Activated T-helper 2 cell treated with anti-CD3 and anti-CD28 coated beads, Interferon-gamma antibody, Interleukin-2, Interleukin-4, amounts not matched to agents 10 μg/mL and 5 μg/mL and 100 μg/mL, durations not matched to agents 14 hours and 24 hours and 36 hours (primary cell): ENCODE measurements at places on chromosomes 2 and 18. TPM values are rescaled to one million over a fixed set of nuclear protein-coding genes. Genes with fewer than 3 reads are reported as not detected.
A peak's percentile ranks its signal among the peaks of the same experiment; 100 is the strongest.

MYO5B gene
- total RNA-seq = not detected in 2 replicates

GRCh38 chr2:65595630-65596029, 163.2 kb upstream of the SPRED2 start:
- H3K27ac ChIP-seq = no peak overlapping the region
- H3K36me3 ChIP-seq = no peaks in the 10 kb centered on the region
- no peak overlapping the region for H3K4me3 ChIP-seq
- peaks cover 17% of the 10 kb centered on the region for H3K27me3 ChIP-seq
- DNase-seq = no peak

DNA sequence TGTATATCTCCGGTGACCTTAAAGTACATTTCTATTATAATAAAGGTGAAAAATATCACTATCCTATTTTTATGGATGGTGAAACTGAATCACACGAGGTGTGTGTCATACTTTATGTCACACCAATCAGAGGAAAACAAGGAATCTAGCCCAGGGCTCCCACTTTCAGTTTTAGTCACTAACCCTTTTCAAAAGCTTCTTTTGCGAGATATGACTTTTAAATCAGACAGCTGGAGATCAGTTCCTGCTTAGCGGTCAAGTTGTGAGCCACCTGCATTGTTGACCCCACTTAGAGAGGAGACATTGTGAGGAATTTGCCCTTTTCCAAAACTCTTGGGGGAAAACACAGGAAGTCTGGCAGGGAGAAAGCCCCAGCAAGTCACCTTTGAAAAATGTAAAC, 70.5 kb downstream of the CPS1 start:
- H3K4me3 ChIP-seq = no peak overlapping the region
- no peaks in the 10 kb centered on the region for H3K27me3 ChIP-seq
- no peaks in the 10 kb centered on the region for H3K4me1 ChIP-seq
- H3K27ac ChIP-seq = no peak overlapping the region

- DNase-seq = no peak
- peaks cover 7% of the 10 kb centered on the region for H3K27me3 ChIP-seq
- no peak overlapping the region for H3K27ac ChIP-seq
Observed at GRCh38 chr2:165253178-165253577, 14.0 kb downstream of the SCN2A start.

COL4A4 gene
- total RNA-seq = not detected in 2 replicates

CEP76 gene
- 14.5 and 17.6 TPM in 2 replicates for total RNA-seq

GRCh38 chr18:49435170-49435569, 25.3 kb downstream of the DYM start:
- H3K27ac ChIP-seq = no peak overlapping the region
- no peaks in the 10 kb centered on the region for H3K27me3 ChIP-seq
- H3K4me3 ChIP-seq = no peak overlapping the region
- no peaks in the 10 kb centered on the region for H3K36me3 ChIP-seq

CD226 gene
- 81.5 and 85.3 TPM in 2 replicates for total RNA-seq

DNA sequence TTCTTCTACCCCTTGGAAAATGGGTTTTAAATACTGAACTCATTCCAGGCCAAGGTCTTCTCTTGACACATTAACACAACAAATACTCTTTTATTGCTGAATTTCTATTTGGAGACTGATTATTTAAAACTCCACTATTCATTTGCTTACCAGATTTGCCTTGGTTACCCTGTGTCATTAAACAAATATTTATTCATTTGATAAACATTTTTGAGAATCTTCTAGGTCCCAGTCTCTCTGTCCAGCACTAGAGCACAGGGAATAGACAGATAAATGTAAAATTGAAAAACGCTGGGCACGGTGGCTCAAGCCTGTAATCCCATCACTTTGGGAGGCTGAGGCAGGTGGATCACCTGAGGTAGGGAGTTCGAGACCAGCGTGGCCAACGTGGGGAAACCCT, 9.8 kb upstream of the MRO start:
- H3K36me3 ChIP-seq = no peaks in the 10 kb centered on the region
- peaks cover 3% of the 10 kb centered on the region for H3K27me3 ChIP-seq
- H3K4me3 ChIP-seq = no peak overlapping the region
- H3K4me1 ChIP-seq = no peaks in the 10 kb centered on the region
- no peak overlapping the region for H3K27ac ChIP-seq

GRCh38 chr18:9724797-9725585, 16.9 kb downstream of the RAB31 start:
- H3K4me1 ChIP-seq = no peaks in the 10 kb centered on the region
- peaks cover 15% of the 10 kb centered on the region for H3K27me3 ChIP-seq
- no peaks in the 10 kb centered on the region for H3K36me3 ChIP-seq
- H3K27ac ChIP-seq = no peak overlapping the region
- DNase-seq = no peak

- H3K27me3 ChIP-seq = peaks cover 11% of the 10 kb centered on the region
- no peaks in the 10 kb centered on the region for H3K36me3 ChIP-seq
- H3K4me1 ChIP-seq = no peaks in the 10 kb centered on the region
- DNase-seq = no peak
Observed at GRCh38 chr2:102051692-102052277, 60.0 kb downstream of the IL1R2 start.

DNA sequence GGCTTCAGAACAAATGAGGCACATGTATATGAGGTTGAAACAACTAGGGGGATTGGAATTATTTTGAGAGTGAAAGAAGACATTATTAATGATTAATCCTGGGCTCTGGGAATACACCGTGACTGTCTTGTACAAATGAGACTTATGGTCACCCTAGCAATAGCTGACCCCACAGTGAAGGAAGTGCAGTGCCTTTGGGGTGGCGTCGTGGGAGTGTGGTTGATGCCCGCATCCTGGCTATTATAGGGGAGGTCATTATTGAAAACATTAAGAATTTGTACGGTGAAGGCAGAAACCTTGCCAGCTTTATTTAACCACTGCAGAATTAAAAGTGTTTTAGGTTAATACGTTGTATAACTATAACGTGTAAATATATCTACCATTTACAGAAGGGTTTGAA, 296.7 kb downstream of the CYRIA start:
- H3K4me1 ChIP-seq = no peaks in the 10 kb centered on the region
- no peak overlapping the region for H3K4me3 ChIP-seq
- no peaks in the 10 kb centered on the region for H3K27me3 ChIP-seq
- no peaks in the 10 kb centered on the region for H3K36me3 ChIP-seq
- no peak for DNase-seq

DNA sequence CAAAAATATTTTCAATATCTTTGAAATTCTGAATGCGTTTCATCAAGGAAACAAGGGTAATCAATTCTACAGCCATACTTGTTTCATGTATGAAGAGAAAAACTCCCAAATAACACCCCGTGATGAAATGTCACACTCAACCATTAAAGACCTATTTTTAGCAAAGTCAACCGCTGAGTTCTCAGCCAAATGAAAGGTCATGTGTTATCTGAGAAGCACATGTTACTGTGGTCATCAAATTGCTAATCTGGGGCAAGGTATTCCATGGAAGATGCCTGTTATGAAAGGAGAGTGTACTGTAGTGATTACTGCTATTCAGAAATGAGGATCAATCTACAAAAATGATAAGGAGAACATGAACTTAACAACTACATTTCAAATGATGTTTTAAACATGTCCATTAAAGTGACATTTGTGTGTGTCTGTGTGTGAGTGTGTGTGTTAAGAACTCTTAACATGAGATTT, 126.7 kb downstream of the BCL2 start:
- H3K27me3 ChIP-seq = no peaks in the 10 kb centered on the region
- peaks cover 39% of the 10 kb centered on the region for H3K4me1 ChIP-seq
- H3K4me3 ChIP-seq = no peak overlapping the region
- DNase-seq = no peak
- peaks cover 33% of the 10 kb centered on the region for H3K36me3 ChIP-seq
- H3K27ac ChIP-seq = peak overlapping the region; percentile 18

GRCh38 chr2:118852605-118853128, 5.2 kb upstream of the EN1 start:
- peaks cover 2% of the 10 kb centered on the region for H3K4me1 ChIP-seq
- peaks cover 79% of the 10 kb centered on the region for H3K27me3 ChIP-seq
- no peak for DNase-seq

C2orf81 gene
- 1.6 and 1.9 TPM in 2 replicates for total RNA-seq

IL1B gene
- total RNA-seq = not detected in 2 replicates

HTR2B gene
- not detected in 2 replicates for total RNA-seq

GPR75 gene
- 2.4 TPM in 2 replicates for total RNA-seq

- H3K27ac ChIP-seq = no peak overlapping the region
- H3K4me1 ChIP-seq = no peaks in the 10 kb centered on the region
- H3K36me3 ChIP-seq = no peaks in the 10 kb centered on the region
Observed at GRCh38 chr2:102872388-102872787, 110.6 kb downstream of the TMEM182 start.

DNA sequence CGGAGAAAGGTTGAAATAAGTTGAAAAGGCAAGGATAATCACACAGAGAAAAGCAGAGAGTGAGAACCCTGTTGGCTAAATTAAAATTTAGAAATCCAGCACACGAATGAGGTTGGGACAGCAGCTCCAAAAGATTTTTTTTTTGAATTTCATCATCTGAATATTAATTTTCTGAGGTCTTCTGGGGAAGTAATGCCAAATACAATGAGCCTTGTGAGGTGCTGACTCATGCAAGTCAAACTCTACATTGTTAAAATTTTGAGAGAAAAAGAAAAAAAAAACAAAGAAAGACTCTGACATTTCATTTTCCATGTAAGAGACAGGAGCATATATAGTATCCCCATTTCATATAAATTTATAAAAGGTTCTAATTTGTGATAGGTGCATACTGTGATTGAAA, 614.2 kb upstream of the CDH2 start:
- H3K27ac ChIP-seq = no peak overlapping the region
- DNase-seq = no peak
- no peaks in the 10 kb centered on the region for H3K36me3 ChIP-seq
- H3K27me3 ChIP-seq = no peaks in the 10 kb centered on the region
- H3K4me3 ChIP-seq = no peak overlapping the region

GRCh38 chr18:52536039-52536438, 196.0 kb downstream of the DCC start:
- no peak overlapping the region for H3K4me3 ChIP-seq
- H3K36me3 ChIP-seq = no peaks in the 10 kb centered on the region

DNA sequence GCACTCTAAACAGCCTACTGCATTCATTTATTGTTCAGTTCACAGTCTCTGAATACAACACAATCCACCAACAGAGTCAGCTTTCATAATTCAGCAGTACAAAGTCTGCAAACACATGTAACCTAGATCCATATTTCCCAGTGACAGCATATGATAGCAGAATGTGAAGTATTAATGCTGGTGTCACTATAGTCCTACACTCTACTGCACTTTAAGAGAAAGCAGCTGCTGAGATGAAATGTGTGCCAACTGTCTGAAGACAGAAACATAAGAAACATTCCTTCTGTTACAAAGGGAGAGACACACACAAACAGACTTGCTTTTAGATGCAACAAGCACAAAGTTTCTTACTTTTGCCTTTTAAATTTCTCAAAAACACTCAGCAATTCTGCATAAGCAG, 441.8 kb downstream of the ZEB2 start:
- H3K36me3 ChIP-seq = peaks cover under 1% of the 10 kb centered on the region
- H3K27me3 ChIP-seq = no peaks in the 10 kb centered on the region
- no peak overlapping the region for H3K4me3 ChIP-seq
- no peak overlapping the region for H3K27ac ChIP-seq

GRCh38 chr2:24189551-24189950, 14.7 kb downstream of the FAM228A start:
- peaks cover 10% of the 10 kb centered on the region for H3K27me3 ChIP-seq
- DNase-seq = no peak
- H3K36me3 ChIP-seq = no peaks in the 10 kb centered on the region
- H3K27ac ChIP-seq = no peak overlapping the region

CDH7 gene
- total RNA-seq = not detected in 2 replicates

DNA sequence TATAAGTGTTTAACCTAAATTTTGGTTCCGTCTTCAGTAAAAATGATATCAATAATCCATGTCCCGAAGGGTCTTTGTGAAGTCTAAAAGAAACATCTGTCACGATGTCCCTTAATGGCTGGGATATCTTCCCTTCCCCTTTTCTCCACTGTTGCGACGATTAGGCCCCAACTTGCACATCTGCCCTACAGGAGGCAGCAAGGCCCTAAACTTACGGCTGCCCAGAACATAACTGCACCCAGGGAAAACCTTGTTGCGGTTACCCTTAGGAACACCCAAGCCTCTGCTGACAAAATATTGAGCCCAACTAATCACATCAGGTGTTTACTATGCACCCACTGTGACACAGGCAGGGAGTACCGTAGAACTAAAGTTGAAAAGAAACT, 1.3 kb upstream of the SMAD2 start:
- H3K36me3 ChIP-seq = peaks cover 28% of the 10 kb centered on the region
- peak overlapping the region; percentile 92 for H3K27ac ChIP-seq
- peaks cover 2% of the 10 kb centered on the region for H3K27me3 ChIP-seq
- DNase-seq = peak; percentile 39
- peak overlapping the region; percentile 83 for H3K4me3 ChIP-seq

PLEK gene
- 0.18 and 0.48 TPM in 2 replicates for total RNA-seq

GRCh38 chr2:171316220-171316619, 117.6 kb downstream of the METTL8 start:
- H3K27me3 ChIP-seq = no peaks in the 10 kb centered on the region
- no peak overlapping the region for H3K27ac ChIP-seq
- H3K4me3 ChIP-seq = no peak overlapping the region
